ENCODE measurements at places on chromosomes 4 and X. TPM values are rescaled to one million over a fixed set of nuclear protein-coding genes. Genes with fewer than 3 reads are reported as not detected.

MAGED2 gene
- total RNA-seq, result 147 TPM

TREX2 gene
- total RNA-seq, result not detected

SPANXA1 gene
- not detected for total RNA-seq

AMER1 gene
- 2.0 TPM for total RNA-seq

DNA sequence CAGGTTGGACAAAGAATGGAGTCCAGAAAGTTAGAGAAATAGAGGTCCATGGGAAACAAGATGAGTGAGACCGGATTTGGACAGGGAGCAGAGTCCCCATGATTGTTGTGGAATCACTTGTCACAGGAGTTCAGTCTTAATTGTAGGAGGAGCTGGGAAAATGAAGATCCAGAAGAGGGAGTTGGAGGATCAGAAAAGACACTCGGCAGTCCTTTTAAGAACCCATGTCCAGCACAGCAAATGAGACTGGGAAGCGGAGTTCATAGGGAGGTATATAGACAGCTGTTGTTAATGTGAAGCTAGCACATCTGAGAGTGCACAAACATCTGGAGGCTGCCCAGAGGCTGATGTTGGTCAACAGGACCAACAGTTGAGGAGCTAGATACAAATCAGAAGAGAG lies 111.4 kb upstream of the RXFP1 start:
- DNase-seq, result peak; percentile 47

DNA sequence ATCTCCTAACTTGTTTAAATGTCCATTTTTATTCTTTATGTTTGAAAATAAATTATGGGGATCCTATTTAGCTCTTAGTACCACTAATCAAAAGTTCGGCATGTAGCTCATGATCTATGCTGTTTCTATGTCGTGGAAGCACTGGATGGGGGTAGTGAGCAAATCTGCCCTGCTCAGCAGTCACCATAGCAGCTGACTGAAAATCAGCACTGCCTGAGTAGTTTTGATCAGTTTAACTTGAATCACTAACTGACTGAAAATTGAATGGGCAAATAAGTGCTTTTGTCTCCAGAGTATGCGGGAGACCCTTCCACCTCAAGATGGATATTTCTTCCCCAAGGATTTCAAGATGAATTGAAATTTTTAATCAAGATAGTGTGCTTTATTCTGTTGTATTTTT lies 27.6 kb downstream of the NUDT6 start:
- no peak for DNase-seq

Data from fibroblast of the aortic adventitia (primary cell).